ENCODE measurements at places on chromosomes 1 and 21.

- no peak for DNase-seq
These were observed 14.9 kb downstream of the KLHDC7A start for GRCh38 chr1:18495635-18496034.

GRCh38 chr1:87154384-87154783 is 174.3 kb upstream of the LMO4 start:
- DNase-seq = no peak

GRCh38 chr1:4759671-4760070 is 105.3 kb downstream of the AJAP1 start:
- no peak for DNase-seq

DNA sequence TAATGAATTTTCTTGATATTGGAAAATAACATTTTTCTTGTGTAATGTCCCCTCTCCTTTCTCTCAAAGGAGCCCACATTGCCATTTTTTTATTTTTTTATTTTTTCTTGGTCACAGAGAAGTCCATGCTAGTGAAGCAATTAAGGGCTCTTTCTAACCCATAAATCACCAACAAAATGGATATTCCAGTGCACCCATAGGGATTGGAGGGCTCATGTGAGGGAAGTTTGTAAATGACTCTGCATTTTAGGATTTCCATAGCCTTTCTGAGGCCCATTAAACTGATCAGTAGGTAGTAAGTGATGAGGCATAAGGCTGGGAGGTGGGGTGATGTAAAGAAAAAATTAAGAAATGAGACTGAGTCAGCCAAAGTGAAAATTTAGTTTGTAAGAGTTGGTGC is 55.9 kb upstream of the JAK1 start:
- no peak for DNase-seq

- no peak for DNase-seq
These were observed 6.7 kb downstream of the TRIM45 start for GRCh38 chr1:117114877-117115276.

DNA sequence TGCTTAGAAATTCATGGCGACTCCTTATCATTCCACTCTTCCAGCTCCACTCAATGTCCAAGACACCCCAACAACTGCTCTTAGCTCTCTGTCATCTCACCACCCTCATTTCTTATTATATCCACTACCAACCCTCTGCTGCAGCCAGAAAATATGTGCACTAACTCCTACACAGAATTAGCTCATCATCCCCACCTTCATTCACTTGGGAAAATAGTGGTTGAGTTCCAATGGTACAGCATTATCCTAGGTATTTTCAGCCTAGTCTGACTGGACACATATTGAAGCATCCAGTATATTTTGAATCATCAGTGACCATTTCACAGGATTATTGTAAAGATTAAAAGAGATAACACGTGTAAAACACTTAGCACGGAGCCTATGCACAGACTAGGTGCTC is 16.7 kb upstream of the VSIG8 start:
- no peak for DNase-seq

Data from SW 1271 (cell line).